ENCODE measurements at places on chromosomes 6 and 20.
A peak's percentile ranks its signal among the peaks of the same experiment; 100 is the strongest.

DNA sequence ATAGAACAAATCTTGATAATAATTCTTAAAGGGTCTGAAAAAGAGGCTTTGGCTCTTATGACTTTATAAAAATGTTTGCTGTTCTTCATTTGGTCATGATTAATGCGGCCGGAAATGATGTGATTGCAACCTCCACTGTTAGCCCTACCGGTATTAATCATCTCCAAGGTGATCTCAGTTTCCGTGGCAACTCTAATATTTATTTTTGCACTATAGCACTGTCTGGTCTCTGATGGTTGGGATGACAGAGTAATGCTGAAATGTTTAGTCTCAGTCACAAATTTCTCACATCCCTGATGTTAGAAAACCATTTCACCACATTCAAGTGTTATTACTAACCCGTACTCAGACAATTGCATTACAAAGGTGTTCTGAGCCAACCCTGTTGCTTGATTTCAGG lies 87.4 kb downstream of the TMEM200A start:
- DNase-seq = no peak
- no peak overlapping the region for H3K4me3 ChIP-seq
- H3K27me3 ChIP-seq = no peaks in the 10 kb centered on the region
- no peaks in the 10 kb centered on the region for H3K4me1 ChIP-seq
- H3K27ac ChIP-seq = no peak overlapping the region

DNA sequence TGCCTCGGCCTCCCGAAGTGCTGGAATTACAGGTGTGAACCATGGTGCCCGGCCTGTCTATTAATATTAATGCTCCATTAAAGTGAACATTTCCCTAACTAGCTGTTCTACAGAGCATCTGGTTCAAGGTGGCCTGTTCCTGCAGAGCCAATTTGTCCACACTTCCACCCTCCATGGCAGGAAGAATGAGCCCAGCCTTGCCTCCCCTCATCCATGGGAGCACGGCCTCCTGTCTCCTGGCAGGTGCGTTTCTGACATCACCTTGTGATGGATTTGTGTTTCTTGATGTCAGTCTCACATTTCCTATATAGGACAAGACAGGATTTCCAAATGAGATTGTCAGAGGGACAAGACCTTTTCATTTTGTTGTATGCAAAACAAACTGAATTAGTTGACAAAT lies 105.7 kb upstream of the FRMD1 start:
- H3K27me3 ChIP-seq = peaks cover 52% of the 10 kb centered on the region
- no peaks in the 10 kb centered on the region for H3K4me1 ChIP-seq
- DNase-seq = no peak

DNA sequence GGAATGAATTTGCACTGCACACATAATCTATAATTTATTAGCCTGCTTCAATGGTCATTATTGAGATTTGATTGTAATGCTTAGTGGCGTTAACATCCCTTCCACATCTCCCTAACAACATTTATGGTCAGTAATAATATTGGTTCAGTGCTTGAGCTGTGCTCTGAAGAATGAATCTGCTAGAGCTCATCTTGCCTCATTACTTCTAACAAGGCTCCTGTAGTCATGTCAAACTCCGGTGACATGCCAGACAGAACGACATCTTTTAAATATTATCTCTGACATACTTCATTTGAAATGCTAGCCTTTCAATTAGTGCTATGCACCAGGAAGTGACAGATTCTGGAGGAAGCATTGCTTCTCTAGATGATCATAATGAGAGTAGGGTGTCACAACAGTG lies 240.3 kb upstream of the BTBD3 start:
- H3K36me3 ChIP-seq = no peaks in the 10 kb centered on the region
- H3K27me3 ChIP-seq = no peaks in the 10 kb centered on the region
- H3K27ac ChIP-seq = no peak overlapping the region
- H3K4me1 ChIP-seq = no peaks in the 10 kb centered on the region
- no peak overlapping the region for H3K4me3 ChIP-seq

DNA sequence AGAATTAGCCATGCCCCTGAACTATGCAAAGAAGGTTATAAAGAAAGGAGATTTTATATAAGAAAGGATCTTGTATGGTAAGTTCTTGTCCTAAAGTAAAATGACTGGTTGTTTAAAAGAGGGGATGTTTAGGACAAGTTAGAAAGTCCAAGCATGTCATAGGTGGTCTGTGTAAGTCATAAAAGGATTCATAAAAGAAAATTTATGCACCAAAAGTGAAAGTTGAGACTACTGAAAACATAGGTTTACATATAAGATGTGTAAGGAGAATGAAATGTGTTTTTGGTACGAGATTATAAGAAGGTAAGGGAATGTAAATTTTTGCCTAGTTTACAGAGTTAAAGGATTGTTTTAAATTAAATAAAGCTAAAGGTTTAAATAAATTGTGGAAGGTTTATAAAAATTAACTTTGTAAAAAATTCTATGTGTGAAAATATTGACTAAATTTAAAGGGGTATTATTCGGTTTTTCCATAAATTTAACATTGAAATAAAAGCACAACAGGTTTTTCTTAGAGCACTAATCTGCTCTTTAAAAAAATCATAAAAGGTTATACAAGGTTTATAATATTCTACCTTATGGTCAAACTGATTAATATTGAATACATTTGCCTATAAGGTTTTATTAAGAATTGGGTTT lies 93.6 kb upstream of the UST start:
- no peaks in the 10 kb centered on the region for H3K36me3 ChIP-seq
- no peaks in the 10 kb centered on the region for H3K27me3 ChIP-seq
- H3K4me3 ChIP-seq = no peak overlapping the region
- no peak overlapping the region for H3K27ac ChIP-seq
- DNase-seq = no peak

DNA sequence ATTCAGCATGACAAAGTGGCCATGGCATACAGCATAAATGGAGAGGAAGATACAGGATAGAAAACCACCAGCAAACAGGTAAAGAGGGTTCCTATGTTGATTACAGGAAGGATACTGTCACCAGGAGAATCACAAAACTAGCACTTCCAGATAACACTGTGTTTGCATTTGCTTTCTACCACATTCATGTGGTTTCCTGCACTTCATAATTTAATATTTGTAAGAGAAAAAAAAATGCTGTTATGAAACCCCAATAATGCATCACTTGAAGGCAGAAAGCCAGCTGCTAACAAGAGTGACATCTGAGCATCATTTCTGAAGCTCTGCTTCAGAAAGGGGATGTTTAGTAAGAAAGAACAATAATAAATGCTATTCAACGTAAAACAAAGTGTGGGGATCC lies 106.6 kb downstream of the ATXN1 start:
- H3K27ac ChIP-seq = no peak overlapping the region
- H3K4me1 ChIP-seq = peaks cover 14% of the 10 kb centered on the region
- no peaks in the 10 kb centered on the region for H3K27me3 ChIP-seq
- DNase-seq = no peak
- H3K36me3 ChIP-seq = peaks cover 21% of the 10 kb centered on the region

- no peaks in the 10 kb centered on the region for H3K27me3 ChIP-seq
- H3K36me3 ChIP-seq = peaks cover 7% of the 10 kb centered on the region
- DNase-seq = no peak
- peak overlapping the region; percentile 27 for H3K27ac ChIP-seq
These were observed 27.4 kb downstream of the RREB1 start for GRCh38 chr6:7134999-7135745.

DNA sequence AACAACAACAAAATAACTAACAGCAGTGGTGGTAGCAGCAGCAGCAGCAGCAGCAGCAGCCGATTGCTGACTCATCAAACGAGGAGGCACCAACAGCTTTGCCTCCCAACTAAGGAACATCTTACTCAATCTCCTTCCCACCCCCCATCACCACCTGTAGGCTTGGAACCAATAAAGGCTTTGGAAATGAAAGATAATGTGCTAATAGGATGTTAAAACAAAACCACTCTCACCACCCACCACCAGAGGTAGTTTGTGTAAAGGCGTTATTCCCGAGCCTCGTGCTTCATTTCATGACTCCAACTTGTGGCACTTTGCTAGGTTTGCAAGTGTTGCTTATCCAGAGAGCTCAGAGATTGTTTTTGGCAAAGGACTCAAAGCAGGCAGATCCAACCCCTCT lies 346.5 kb downstream of the CD83 start:
- no peaks in the 10 kb centered on the region for H3K36me3 ChIP-seq
- no peaks in the 10 kb centered on the region for H3K27me3 ChIP-seq
- H3K4me1 ChIP-seq = no peaks in the 10 kb centered on the region

GRCh38 chr6:90859612-90860011 lies 272.7 kb upstream of the MAP3K7 start:
- no peak for DNase-seq
- no peak overlapping the region for H3K4me3 ChIP-seq

DNA sequence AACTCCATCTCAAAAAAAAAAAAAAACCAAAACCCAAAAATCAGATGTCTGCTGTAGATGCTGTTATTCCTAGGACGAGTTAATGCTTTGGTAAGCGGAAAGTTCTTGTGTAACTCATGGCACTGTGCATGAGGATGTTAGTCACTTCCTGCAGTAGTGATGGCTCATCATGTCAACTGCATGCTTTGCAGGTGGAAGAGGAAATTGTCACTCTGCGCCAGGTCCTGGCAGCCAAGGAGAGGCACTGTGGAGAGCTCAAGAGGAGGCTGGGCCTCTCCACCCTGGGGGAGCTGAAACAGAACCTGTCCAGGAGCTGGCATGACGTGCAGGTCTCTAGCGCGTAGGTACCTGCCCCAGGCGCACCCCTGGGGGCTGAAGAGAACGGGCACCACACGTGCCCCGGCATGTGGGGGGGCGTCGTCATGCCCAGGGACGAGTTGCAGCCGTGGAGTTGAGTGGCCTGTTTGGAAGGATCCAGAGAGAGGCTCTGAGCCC lies 8.5 kb downstream of the TPD52L2 start:
- peaks cover 4% of the 10 kb centered on the region for H3K4me1 ChIP-seq
- H3K4me3 ChIP-seq = no peak overlapping the region
- no peak overlapping the region for H3K27ac ChIP-seq
- no peak for DNase-seq

DNA sequence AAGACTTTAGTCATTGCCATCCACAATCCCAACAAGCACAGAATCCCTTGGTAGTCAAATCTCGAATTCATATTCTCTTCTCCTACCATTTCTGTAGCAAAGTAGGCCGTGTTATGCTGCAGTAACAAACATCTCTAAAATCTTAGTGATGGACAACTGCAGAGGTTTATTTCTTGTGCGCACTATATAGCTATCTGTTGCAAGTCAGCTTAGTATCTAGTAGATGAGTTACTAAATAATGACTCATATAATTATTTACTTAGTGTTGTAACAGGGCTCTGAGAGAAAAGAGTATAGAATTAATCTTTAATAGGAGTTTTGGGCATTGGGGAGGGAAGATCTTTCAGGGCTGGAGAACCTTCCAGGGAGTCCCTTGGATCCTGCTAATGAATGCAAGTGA lies 73.3 kb downstream of the CAP2 start:
- no peaks in the 10 kb centered on the region for H3K36me3 ChIP-seq
- peaks cover 10% of the 10 kb centered on the region for H3K4me1 ChIP-seq
- H3K4me3 ChIP-seq = no peak overlapping the region
- H3K27me3 ChIP-seq = no peaks in the 10 kb centered on the region
- H3K27ac ChIP-seq = no peak overlapping the region

GRCh38 chr6:130694606-130695005 lies 132.6 kb upstream of the SMLR1 start:
- DNase-seq = no peak
- H3K4me1 ChIP-seq = no peaks in the 10 kb centered on the region
- no peak overlapping the region for H3K4me3 ChIP-seq
- no peak overlapping the region for H3K27ac ChIP-seq

DNA sequence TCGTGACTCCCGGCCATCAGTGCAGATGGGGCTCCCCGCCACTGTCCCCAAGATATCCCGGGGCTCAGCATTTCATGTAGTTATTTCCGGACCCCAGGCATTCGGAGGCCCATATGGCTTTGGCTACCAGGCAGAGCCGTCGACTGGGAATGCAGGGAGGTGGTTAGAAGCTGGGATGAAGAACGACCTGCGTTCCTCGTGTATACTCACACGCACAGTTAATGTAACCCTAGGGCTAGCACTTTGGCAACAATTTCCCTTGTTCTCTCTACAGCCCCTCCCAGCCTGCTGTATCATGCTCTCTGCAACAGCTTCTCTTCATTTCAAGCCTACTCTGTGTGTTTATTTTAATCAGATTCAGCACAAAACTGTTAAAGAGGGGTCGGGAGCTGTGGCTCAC lies 240.4 kb downstream of the MYLK4 start:
- no peak for DNase-seq
- peaks cover 28% of the 10 kb centered on the region for H3K4me1 ChIP-seq
- no peak overlapping the region for H3K4me3 ChIP-seq
- no peaks in the 10 kb centered on the region for H3K36me3 ChIP-seq
- H3K27me3 ChIP-seq = no peaks in the 10 kb centered on the region
- H3K27ac ChIP-seq = no peak overlapping the region

GRCh38 chr6:167925026-167925425 lies 72.4 kb upstream of the KIF25 start:
- peaks cover 20% of the 10 kb centered on the region for H3K4me1 ChIP-seq
- no peak overlapping the region for H3K4me3 ChIP-seq
- no peak overlapping the region for H3K27ac ChIP-seq
- H3K27me3 ChIP-seq = no peaks in the 10 kb centered on the region
- H3K36me3 ChIP-seq = peaks cover 81% of the 10 kb centered on the region
- DNase-seq = no peak

- peaks cover 10% of the 10 kb centered on the region for H3K4me1 ChIP-seq
- no peak overlapping the region for H3K4me3 ChIP-seq
- no peak overlapping the region for H3K27ac ChIP-seq
- no peaks in the 10 kb centered on the region for H3K27me3 ChIP-seq
- H3K36me3 ChIP-seq = no peaks in the 10 kb centered on the region
These were observed 521.3 kb upstream of the JARID2 start for GRCh38 chr6:14724549-14724948.

GRCh38 chr6:100880149-100880852 lies 828 bp downstream of the ASCC3 start:
- H3K27ac ChIP-seq = peak overlapping the region; percentile 89
- H3K4me1 ChIP-seq = peaks cover 61% of the 10 kb centered on the region
- peak overlapping the region; percentile 98 for H3K4me3 ChIP-seq
- no peaks in the 10 kb centered on the region for H3K27me3 ChIP-seq
- no peaks in the 10 kb centered on the region for H3K36me3 ChIP-seq

GRCh38 chr6:31400467-31401289 lies 2.7 kb upstream of the MICA start:
- peaks cover 54% of the 10 kb centered on the region for H3K4me1 ChIP-seq
- H3K27ac ChIP-seq = peak overlapping the region; percentile 87
- peak overlapping the region; percentile 78 for H3K4me3 ChIP-seq
- DNase-seq = peak; percentile 65
- H3K36me3 ChIP-seq = no peaks in the 10 kb centered on the region

GRCh38 chr6:163941624-163941976 lies 527.1 kb downstream of the QKI start:
- no peak for DNase-seq
- H3K4me3 ChIP-seq = no peak overlapping the region
- H3K27me3 ChIP-seq = peaks cover 20% of the 10 kb centered on the region
- H3K4me1 ChIP-seq = no peaks in the 10 kb centered on the region
- no peak overlapping the region for H3K27ac ChIP-seq

DNA sequence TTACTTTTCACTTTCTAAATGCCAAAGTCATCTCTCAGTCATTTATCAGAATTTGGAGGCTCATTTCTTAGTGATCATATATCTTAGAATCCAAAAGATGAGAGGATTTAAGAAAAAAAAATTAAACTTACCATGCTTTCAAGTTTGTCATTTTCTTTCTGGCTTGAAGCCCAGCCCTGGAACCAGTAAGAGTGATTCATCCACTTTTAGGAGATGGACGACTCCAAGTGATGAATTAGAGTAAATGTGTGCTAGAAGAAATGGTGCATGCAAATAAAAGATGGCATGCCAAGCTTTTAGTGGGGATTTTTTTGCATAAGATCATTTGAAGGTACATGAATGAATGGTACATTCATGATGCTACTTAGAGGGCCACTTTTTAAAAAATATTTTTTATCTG lies 20.1 kb downstream of the PLCB1 start:
- H3K4me3 ChIP-seq = no peak overlapping the region
- no peak for DNase-seq
- H3K27ac ChIP-seq = no peak overlapping the region
- H3K36me3 ChIP-seq = peaks cover 1% of the 10 kb centered on the region
- no peaks in the 10 kb centered on the region for H3K27me3 ChIP-seq
